ENCODE measurements at places on chromosomes 2 and 18.

GRCh38 chr2:138238908-138239307, 262.7 kb upstream of the SPOPL start:
- DNase-seq = no peak

GRCh38 chr2:25632396-25632795, 41.0 kb downstream of the DTNB start:
- DNase-seq = no peak

DNA sequence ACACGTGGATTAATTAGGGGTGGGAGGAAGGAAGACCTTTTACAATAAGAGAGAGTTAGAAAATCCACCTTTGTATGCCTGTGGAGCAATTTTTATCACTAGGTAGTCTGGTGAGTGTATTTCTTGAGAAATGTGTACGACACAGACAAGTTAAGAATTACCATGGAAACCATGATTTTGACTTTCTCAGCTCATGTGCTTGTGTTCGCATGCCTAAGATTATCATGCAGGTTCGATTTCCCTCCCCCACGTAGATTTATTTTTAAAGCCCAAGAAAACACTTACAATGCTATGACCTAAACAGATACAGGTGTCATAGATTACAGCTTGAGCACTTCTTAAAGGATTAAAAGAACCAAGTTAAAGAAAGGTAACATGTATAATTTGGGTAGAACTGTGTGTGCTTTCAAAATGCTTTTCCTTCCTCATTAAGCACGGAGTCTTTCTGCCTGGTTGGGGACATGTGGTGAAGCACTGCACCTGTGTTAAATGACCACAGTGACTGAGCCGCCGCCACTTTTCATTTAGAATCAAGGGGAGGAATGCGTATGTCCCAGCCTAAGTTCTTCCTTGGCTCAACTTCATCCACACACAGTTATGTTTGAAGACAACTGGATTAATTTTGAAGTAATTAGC, 16.6 kb downstream of the SERTAD2 start:
- DNase-seq = peak; percentile 39

- no peak for DNase-seq
These were observed 85.7 kb downstream of the SEMA4F start for GRCh38 chr2:74739733-74740241.
